ENCODE measurements at places on chromosomes 1 and 21.

- no peak for DNase-seq
Measured at GRCh38 chr21:33443194-33443593, 36.6 kb downstream of the TMEM50B start.

DNA sequence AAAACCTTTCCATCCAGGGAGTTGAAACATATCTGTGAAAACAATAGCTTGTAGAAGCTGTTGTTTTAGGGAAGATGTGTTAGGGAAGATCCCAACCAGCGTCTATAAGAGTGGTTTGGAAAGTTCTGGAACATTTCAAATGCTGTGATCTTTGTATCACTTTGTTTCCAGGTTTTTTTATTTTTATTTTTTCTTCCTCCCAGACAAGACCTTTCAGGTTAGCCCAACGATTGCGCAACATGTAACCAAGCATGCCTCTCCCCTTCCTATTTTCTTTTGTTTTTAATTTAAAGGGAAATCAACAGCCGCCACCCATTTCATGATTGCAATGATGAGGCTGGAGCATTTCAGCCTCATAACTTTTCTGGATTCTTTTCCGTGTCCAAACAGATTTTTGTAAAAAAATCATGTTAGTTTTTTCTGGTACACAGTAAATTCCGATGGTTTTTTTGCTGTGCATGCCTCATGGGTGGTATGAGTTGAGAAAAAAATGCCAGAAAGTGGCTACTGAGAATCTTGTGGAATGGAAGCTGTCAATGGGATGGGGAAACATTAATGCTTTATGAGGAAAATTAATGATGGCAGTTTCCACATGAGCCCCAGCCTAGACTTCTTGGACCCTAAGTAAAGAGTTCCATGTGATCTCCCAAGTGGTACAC, 109.3 kb downstream of the RUNX1 start:
- DNase-seq = no peak

- DNase-seq = no peak
Measured at GRCh38 chr1:234893725-234894630, 234.7 kb downstream of the TOMM20 start.

DNA sequence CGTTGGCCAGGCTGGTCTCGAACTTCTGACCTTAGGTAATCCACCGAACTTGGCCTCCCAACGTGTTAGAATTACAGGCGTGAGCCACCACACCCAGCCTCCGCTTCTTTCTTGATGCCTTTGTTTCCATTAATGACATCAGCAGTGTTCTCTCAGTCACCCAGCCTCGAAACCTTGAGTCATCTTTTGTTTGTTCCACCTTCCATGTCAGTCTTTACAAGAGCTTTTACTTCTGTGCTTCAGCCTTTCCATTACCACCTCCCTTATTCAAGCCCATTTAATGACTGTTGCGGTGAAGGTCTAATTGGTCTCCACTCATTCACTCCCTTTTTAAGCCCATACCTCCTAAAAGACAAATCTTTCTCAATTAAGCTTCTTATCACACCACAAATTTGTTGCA, 146.6 kb upstream of the ADGRL2 start:
- DNase-seq = no peak

DNA sequence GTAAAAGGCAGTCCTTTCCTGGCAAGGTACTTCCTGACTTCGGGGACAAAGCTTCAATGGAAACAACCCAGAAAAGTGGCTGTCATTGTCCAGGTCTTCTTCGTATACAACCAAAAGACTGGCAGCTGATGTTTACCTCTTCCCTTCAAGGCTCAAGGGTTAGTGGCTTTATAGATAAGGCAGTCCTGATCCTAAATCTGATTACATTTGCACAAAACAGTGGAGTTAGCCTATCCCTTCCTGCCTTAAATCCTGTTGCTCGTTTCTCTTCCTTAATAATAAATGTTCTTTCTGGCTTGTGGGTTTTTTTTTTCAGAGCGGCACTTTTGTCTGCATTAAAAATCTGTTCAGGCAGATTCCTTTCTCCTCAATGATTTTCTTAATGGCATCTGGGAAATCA, 169.3 kb upstream of the KCTD3 start:
- no peak for DNase-seq

- no peak for DNase-seq
Measured at GRCh38 chr1:245234217-245235081, 79.7 kb downstream of the KIF26B start.

DNA sequence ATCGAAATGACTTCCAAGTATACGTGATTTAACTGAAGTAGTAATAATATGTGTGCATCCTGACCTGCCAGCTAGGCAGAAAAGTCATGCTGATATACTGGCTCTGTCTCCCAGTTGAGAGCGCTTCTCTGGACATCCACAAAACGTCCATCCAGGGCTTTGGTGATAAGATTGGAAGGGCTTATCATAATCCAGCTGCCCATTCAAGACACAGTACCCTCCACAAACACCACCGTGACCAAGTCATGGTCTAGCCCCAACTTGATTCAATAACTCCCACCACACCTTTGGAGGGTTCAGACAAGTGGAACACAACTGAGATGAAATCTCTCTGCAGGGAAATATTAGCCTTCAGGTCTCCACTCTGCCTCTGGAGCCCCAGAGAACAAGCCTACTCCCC, 76.2 kb downstream of the CD46 start:
- DNase-seq = no peak

DNA sequence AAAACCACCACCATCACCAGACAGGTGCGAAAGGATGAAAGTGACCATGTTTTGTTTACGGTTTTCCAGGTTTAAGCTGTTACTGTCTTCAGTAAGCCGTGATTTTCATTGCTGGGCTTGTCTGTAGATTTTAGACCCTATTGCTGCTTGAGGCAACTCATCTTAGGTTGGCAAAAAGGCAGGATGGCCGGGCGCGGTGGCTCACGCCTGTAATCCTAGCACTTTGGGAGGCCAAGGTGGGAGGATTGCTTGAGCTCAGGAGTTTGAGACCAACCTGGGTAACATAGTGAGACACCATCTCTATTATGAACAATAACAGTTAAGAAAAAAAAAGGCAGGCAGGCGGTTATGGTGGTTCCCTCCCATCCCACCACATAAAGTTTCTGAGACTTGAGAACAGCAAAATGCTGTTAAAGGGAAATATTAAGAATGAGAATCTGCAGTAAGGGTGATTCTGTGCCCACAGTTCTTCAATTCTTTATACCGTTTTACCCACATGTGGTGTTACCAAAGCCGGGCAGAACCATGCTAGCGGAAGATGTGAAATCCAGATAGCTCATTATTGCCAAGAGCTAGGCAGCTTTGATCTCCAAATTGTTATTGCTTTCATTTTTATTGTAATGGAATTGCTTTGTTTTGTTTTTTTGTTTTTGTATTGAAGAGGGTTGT, 34.5 kb upstream of the TDRD10 start:
- DNase-seq = no peak

DNA sequence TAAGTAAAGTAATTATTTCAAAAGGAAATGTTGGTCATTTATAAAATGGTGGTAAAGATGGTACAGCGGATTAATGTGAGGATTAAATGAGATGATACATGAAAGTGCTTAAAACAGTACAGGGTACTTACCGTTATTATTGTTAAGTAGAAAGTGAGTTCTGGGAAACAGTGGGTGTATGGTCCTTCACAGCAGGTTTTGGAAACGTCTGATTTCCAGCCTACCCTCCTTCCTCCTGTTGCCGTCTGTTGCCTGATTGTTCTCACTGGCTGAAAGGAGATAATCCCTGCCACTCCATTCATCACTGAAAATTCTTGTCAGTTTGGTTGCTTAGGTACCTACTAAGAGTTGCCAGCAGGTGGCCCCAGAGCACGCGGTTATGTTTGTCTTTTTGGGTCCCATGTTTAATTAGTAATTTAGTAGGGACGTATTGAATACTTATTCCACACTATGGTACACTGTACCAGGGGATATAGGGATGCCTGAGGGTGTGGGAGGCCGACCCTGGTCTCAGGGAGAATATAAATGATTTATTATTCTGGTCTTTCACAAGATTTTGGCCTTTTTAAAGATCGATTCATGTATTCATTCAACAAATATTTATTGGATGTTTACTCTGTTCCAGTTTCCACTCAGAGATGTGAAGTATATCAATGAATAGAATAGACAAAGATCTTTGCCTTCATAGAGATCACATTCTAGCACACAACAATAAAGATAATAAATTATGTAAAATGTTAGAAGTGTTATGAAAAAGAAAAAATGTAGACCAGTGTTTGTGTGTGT, 30.8 kb upstream of the RPTN start:
- DNase-seq = peak; percentile 27

DNA sequence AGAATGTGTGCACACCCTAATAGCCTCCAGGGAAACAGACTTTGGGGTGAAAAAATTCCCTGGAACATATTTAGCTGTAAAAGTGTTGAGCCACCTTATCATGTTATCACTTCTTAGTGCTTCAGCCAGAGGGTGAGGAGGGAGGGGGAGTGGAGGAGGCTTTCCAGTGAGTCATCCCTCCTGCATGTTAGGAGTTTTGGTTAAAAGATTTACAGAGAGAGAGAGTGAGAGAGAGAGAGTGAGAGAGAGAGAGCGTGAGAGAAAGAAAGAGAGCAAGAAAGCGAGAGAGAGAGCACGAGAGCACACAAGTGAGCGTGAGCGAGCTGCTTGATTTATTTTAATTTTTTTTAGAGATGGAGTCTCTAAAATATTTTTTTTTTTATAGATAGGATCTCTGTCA, 13.5 kb upstream of the CACNA1E start:
- DNase-seq = no peak

DNA sequence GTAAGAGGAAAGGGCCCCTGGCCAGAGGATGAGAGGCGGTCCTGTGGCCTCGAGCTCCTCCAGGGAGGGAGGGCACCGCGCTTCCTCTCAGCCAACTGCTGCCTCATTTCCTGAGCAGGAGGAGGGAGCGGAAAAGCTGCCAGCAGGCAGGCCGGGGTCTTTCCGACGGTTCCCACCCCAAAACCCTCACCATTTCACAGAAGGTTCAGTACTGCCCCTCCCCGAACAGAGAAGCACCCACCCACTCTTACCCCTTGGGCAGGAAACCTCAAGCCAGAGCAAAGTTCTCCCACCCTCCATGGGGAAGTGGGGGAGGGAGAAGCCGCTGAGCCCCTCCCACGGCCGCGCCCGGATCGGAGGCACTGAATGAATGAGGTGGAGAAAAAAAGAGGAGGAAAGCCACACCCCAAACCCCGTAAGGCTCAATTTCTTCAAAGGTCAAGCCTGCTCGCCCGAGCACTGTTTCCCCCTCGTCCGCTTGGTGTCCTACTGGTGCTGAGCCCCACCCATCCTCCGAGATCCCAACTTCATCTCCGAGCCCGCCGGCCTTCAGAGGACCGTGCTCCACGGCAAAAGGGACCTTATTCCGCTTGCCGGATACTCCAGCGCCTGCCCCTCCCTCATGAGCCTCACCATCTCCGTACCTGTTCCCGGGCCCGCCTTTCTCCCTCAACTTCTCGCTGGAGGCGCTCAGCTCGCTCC, 9.4 kb downstream of the TPM3 start:
- DNase-seq = peak; percentile 4

GRCh38 chr1:213956295-213956770, 31.4 kb upstream of the PROX1 start:
- DNase-seq = no peak

DNA sequence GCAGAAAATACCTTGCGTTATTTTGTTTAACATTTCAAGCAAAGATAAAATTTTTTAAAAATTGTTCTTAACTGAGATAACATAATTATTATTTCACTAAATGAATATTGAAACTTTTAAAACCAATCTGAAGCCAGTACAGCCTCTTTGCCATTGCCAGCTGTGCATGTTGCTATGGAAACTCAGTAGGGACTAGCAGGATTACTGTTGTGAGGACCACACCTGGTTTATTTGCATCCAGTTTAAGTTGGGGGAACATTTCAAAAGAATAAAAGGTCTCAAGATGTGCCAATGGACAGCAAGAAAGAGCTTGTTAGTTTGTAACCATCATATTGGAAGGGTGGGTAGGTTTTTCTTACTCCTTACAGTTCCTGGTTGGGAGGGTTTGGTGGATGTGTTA, 80.7 kb downstream of the POU2F1 start:
- DNase-seq = no peak

DNA sequence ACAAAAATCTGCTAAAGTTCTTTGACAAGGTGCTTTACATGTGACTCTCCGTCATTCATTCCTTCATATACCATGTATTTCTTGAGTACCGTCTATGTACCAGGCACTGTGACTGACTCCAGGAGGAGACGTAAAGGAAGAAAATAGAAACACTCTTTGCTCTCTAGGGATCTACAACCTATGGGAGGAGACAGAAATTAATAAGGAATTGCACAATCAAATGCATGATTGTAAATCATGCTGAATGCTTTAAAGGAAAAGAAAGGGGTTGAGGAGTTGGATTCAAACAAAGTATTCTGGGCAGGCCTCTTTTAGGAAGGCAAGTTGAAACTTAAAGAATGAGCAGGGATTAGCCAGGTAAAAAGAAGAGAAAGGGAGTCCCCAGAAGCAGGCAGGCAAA, 239.1 kb upstream of the FGGY start:
- DNase-seq = no peak

- no peak for DNase-seq
Measured at GRCh38 chr1:232927830-232928505, 22.4 kb upstream of the NTPCR start.

- no peak for DNase-seq
Measured at GRCh38 chr1:101420406-101420805, 183.6 kb downstream of the S1PR1 start.

- no peak for DNase-seq
Measured at GRCh38 chr1:110816945-110817344, 56.0 kb upstream of the CD53 start.
